NCI-H1417 treated with DMSO at 0.1 percent for 48 hours (cell line): ENCODE measurements at places on chromosomes 4 and X.

GRCh38 chr4:171281359-171281758, 531.8 kb upstream of the GALNTL6 start:
- DNase-seq = peak; percentile 62

DNA sequence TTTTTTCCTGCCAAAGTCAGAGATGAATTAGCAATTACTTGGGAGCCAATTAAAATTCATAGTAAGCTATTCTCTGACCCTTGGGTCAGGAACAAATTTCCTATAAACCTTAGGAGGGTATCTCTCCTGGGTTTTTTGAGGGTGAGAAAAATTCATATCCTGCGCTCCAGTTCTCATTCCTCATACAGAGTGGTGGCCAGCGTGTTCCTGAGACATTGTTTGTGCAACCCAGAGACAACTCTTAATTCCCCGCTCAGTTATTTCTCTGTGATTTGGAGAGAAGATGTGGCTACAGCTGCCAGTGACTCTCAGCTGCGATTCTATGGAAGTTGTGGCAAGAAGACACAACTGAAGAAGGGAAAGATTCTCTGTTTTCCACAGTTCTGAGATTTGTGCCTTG, 37.9 kb upstream of the CBR4 start:
- no peak for DNase-seq

DNA sequence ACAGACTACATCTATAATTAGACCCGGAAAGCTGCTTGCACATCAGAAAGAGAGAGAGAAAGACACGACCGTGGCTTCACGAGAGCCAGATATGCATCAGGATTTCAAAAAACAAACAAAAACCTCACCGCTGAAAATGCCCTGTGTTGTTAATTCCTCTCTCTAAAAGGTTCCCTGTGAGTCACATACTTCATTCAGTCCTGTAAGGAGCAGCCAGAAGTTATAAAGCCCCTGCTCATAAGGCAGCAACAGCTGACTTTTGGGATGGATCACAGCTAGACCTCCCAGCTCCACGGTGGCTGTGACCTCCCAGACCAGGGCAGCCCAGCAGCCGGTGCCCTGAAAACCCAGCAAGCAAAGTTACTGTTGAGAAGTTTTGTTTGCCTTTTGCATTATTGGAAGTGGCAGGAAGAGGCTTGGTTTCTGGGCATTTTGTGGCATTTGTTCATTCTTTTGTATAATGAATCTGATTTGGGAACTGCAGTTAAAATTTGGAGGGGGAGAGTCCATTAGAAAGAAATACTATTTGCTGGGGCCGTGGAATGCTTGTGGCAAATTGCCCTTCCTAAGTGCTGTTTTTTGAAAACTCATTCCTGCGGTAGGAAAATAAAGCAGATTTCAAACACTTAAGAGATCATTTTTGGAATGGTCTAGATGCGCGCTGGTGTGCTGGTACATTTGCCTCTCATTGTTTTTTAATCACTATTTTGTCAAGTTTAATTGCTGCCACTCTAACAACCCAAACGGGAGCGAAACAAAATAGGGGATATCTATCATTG, 520.4 kb downstream of the BCOR start:
- no peak for DNase-seq

DNA sequence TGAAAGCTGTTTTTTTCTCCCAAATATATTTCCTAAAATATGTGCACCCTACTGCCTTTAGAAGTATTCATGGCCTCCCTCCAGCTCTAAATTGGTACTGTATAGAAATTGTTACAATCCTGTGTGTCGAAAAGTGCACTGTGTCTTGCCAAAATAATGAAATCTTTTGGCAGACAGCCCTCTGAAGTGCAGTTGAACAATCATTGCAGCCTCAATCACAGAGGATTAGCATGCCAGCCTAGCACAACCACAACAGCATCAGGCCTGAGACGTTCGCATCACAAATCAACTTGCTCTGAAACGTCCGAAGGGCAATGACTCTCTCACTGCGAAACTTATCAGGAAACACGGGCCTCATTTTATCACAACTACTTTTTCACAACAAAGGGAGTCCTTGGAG, 99.0 kb downstream of the ANOS1 start:
- DNase-seq = no peak

GRCh38 chr4:130026185-130026584, 930.2 kb downstream of the C4orf33 start:
- DNase-seq = peak; percentile 98

- DNase-seq = no peak
These were observed 8.7 kb upstream of the PJA1 start for GRCh38 chrX:69173906-69174305.

GRCh38 chr4:183264614-183265013, 55.5 kb downstream of the CLDN22 start:
- no peak for DNase-seq

- DNase-seq = no peak
These were observed 7.6 kb downstream of the ZIC3 start for GRCh38 chrX:137573324-137574101.

- no peak for DNase-seq
These were observed 17.0 kb downstream of the GPAT3 start for GRCh38 chr4:83552924-83553323.
